ENCODE measurements at places on chromosomes 7 and 10.

DNA sequence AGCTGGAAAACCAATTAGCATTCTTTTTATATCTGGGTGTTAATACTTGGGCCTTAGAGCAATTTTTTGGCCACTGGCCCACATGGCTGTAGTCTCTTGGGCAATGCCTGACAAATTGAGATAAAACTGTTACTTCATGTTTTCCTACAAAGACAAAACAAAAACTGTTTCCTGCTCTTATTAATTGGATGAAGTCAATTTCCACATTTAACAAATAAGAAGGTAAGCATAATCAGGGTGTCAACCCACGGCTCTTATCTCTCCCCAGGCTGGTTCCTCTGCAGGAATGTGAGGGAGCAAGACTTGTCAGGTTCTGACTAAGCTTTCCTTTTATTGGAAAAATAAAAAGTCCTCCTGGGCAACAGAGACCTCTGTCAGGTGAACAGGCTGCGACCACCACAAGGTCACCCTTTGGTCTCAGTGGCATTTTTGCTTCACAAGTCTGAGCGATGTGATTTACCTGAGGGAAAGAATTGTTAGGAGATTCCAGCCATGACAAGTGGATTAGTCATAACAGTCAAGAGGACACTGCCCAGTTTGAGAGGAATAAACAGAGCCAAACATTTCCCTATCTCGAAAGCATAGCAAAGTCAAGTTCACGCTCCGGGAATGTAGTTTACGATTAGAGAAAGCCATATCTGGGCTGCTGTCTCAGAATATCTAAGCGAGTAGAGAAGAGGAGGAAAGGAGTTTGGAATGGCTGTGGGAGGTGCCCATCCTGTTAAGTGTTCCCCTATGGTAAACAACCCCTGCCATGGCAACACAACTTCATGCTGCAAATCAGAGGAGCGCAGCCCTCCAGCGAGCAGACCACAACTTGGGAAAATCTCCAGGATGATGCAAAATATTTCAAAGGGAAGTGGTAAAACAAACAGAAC, 144.4 kb downstream of the TES start:
- no peak for DNase-seq

GRCh38 chr7:64946772-64947171, 43.7 kb downstream of the ZNF273 start:
- no peak for DNase-seq

DNA sequence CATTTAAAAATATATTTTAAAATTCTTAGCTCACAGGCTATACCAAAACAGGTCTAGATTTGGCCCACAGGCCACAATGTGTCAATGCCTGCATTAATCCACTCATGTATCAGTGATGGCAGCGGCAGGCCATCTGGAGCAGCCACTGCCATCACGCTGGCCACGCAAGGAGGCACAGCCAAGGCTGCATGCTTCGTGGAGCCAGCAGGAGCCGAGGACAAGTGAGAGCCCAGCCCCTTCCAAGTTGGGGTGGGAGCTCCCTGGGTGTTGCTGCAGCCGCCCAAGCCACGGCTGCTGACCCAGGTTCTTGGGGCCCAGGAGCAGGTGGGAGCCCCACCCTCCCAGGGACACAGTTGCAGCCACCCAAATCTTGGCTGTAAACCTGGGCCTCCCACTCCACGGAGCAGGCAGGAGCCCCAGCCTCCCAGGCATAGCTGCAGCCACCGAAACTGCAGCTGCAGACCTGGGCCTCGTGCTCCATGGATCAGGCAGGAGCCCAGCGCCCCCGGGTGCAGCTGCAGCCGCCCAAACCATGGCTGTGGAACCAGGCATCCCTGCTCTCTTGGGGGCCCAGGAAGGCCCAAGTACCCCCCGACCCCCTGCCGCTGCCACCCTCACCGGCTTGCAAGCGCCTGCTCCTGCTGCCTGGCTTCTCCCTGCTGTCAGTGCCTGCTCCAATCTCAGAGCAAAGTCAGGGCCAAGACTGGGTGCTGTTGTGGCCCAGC, 87.3 kb upstream of the CACUL1 start:
- no peak for DNase-seq

- no peak for DNase-seq
These were observed 39.2 kb downstream of the ST8SIA6 start for GRCh38 chr10:17415046-17415658.

- DNase-seq, result no peak
These were observed 220.9 kb upstream of the MKLN1 start for GRCh38 chr7:131106681-131107336.
